ENCODE measurements at places on chromosomes 11 and 22.

DNA sequence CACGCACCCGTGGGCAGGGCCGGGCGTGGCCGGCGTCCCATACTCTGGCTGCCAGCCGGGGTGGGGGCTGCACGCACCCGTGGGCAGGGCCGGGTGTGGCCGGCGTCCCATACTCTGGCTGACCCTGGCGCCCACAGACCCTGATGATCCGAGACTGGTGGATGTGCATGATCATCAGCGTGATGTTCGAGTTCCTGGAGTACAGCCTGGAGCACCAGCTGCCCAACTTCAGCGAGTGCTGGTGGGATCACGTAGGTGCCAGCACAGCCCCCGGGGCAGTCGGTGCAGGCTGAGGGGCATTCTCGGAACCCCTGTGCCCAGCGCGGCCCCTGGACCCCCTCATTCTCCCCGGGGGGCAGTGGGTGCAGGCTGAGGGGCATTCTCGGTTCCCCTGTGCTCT lies 19.0 kb downstream of the RNH1 start:
- DNase-seq: no peak

DNA sequence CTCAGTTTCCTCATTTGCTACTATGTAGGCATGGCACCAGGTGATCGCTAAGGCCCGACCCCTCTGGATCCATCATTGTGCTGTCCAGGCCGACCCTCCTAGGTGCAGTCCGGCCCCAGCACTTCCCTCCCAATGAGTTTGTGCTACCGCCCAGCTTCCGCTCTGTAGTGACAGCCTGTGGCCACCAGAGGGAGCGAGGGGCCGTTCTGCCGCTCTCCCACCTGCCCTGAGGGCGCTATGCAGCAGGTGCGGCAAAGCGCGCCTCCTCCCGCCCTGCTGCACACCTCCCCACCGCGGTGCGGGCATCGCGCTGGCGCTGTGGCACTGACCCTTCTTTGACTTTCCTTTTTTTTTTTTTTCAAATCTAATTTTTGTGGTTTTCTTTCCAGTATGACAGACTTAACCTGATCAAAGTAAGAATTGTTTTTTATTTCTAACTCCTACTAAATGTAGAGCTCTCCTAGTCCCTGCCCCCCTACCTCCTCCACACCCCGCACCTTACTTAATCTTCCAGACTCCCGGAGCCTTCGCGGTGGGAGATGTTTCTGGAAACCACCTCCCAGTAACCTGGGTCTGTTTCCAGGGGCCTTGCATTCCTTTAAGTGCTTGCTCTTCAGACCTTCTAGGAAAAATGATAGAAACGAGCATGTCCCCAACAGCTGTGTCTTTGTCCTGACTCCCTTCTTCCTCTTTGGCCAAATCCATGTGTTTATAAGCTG lies 73.7 kb downstream of the SCN3B start:
- peak; percentile 89 for DNase-seq

- no peak for DNase-seq
Measured at GRCh38 chr11:2090172-2091111, 48.7 kb downstream of the IGF2 start.

DNA sequence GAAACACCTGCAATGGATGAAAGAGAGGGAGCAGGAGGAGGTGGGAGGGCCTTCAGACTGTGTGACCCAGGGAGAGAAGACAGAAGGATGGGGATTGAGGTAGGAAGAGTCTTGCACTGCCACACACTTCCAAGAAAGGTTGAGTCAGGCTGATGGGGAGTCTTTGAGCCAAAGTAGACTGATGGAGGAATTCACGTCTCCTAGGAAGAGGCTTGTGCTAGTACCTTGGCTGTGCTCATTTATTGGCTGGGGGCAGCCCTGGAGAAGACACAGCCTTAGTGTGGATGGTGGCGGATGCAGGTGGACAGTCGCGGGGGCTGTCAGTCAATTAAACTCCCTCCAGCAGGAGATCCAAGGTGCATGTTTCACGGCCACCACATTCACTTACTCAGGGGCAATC lies 16.2 kb upstream of the ACCSL start:
- no peak for DNase-seq

GRCh38 chr11:36306888-36307287 lies 10.8 kb downstream of the PRR5L start:
- DNase-seq: peak; percentile 68

GRCh38 chr22:29316141-29316828 lies 788 bp upstream of the RASL10A start:
- DNase-seq: no peak

DNA sequence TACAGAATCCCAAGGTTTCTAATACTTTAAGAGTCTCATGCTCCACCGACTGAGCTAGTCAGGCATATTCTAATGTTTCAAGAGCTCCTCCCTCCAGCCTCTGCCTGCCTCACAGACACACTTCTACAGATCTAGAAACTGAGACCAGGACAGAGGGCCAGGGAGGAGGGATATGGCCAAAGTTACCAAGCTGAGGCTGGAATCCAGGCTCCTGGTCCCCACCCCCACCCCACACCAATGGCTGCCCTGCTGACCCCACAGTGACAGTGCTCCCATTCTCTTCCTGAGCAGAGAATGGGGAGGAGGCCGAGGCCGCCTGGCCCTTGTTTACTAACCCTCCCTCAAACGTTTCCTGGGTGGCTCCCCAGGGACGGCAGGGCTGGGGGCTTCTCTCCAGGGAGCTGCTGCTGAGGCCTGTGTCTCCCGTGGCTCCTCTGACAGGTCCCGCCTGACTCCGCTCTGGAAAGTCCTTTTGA lies 2.2 kb downstream of the PLEKHB1 start:
- DNase-seq: no peak

GRCh38 chr11:75506827-75507226 lies 18.9 kb downstream of the GDPD5 start:
- no peak for DNase-seq

- no peak for DNase-seq
Measured at GRCh38 chr22:33706100-33706499, 214.2 kb downstream of the LARGE1 start.

DNA sequence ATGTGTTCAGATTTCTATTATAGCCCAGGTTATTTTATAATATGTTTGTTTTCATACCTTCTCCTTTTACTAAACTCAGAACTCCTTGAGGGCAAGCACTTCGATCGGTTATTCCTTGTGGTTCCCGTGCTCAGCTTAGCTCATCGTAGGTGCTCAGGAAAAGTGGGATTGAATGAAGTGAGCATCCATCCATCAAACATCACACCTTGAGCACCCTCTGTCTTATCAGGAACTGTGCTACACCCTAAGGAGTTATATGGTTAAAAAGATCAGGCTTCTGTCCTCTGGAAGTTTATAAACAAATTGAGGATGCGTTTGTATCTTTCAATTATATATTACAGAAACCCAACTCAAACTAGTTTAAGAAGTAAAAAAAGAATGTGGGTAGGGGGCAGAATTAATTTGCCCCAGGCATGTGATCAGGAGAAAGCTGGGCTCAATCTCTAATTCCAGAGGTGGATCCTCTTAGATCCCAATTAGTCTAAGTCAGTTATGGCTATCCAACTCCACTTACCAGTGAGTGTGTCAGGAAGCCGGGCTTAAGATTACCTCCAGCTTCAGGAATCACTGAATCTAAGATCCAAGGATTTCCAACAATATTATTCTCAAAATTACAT lies 59.9 kb upstream of the RRAS2 start:
- peak; percentile 48 for DNase-seq

DNA sequence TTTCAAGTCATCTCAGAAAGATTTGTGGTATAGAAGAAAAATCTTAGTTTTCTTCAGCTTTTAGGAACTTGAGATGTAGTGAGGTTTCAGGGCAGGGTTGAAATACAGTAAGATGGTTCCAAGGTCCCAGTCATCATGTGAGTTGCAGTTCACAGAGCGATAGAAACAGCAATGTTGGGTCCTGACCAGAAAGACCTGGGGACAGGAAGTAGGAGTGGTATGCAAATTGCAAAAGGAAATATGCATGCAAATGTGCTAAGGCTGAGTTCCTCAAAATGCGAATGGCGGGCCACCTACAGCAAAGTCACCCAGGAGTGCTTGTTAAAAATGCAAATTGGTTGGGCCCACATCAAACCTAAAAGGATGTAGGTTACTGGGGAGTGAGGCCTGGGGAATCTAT lies 1032.7 kb upstream of the TENM4 start:
- no peak for DNase-seq
